ENCODE measurements at places on chromosomes 6 and 20.

DNA sequence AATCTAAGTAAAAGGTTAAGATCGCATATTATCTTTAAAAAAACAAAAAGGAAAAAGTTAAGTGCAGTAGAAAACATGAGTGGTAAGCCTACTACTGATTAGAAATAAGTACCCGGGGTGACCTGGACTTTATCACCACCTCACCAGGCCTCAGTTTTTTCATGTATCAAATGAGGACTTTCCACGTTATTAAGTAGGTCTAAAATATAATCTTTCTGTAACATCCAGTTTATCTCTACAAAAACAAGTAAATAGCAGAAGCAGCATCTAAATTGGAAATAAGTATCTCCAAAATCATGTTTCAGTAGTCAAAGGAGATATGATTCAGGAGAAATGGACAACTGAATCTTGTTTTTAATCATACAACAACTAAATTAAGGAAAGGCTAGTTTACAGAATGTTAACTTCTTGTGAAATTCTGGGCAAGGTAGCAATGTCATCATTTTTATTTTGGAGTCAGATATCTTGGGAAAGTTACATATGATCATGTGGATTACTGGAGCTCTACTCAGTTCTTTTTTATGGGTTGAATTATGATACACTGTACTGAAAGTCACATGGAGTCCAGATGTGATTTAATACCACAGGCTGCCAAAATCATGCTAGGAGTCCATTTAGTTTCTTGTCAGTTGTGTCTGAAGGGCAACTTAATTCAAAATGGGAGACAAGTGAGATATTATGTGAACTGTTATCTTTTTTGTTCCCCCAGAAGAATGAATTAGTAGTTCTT is 114.7 kb upstream of the PRL start:
- H3K27me3 ChIP-seq: no peaks in the 10 kb centered on the region
- no peak overlapping the region for H3K27ac ChIP-seq

- no peak for DNase-seq
- H3K27ac ChIP-seq: no peak overlapping the region
- H3K4me1 ChIP-seq: peaks cover 4% of the 10 kb centered on the region
Observed at GRCh38 chr6:139885909-139886308, 511.5 kb upstream of the CITED2 start.

DNA sequence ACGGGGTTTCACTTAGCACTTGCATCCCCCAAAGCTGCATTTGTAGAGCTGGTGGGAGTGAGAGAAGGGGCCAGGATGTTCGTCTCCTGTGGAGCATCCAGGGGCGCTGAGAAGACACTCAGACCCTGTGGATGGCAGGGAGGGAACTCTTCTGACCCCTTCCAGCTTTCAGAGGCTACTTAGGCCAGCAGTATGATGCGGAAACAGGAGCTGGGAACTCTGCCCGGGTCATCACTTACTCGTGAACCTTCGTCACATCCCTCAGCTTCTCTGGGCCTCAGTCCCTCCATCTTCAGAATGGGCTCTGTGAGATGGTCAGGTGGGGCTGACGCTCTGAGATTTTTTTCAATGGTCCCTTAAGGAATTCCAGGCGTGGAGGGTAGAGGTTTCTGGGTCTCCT is 228.5 kb downstream of the TAF4 start:
- no peak overlapping the region for H3K27ac ChIP-seq
- no peak overlapping the region for H3K4me3 ChIP-seq
- no peaks in the 10 kb centered on the region for H3K4me1 ChIP-seq
- no peak for DNase-seq
- H3K27me3 ChIP-seq: peaks cover 8% of the 10 kb centered on the region

- H3K27me3 ChIP-seq: no peaks in the 10 kb centered on the region
- peaks cover 55% of the 10 kb centered on the region for H3K4me1 ChIP-seq
- H3K4me3 ChIP-seq: no peak overlapping the region
- peak overlapping the region; percentile 4 for H3K27ac ChIP-seq
- peaks cover 80% of the 10 kb centered on the region for H3K36me3 ChIP-seq
Observed at GRCh38 chr6:43683708-43684455, 3.7 kb downstream of the MRPS18A start.

DNA sequence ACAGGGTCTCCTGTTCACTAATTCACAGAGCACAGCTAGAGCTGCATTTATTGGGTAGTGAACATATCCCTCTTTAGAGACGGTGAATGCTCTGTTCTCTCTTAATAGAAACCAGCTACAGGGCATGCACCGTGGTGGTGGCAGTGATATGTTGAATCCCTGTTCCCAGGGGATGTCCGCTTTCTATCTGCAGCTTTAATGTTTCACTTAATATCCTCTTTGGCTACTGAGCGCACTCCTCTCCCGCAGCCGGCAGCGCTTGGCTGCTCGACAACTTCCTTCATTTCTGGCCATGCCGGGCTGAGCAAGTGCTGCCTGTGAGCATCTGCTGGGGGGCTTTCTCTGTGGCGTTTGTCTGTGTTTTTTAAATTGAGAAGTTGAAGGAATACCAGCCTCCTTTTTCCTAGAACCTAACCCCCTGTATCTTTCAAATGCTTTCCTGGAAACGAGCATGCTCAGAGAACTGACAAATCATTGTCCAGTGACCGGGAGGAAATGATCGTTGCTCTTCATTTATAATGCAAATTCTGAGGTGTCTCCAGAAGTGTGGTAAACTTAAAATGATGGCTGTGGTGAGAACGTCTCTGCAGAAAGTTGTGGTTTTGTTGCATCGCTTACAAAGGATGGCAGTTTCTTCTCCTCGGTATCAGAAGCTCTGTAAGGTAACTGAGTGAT is 297.9 kb downstream of the UTRN start:
- peaks cover 19% of the 10 kb centered on the region for H3K36me3 ChIP-seq
- H3K27me3 ChIP-seq: no peaks in the 10 kb centered on the region
- peak overlapping the region; percentile 78 for H3K4me3 ChIP-seq
- H3K4me1 ChIP-seq: peaks cover 51% of the 10 kb centered on the region
- peak overlapping the region; percentile 92 for H3K27ac ChIP-seq

GRCh38 chr20:50725724-50726005 is 5.7 kb upstream of the PARD6B start:
- H3K27me3 ChIP-seq: no peaks in the 10 kb centered on the region
- no peaks in the 10 kb centered on the region for H3K36me3 ChIP-seq
- H3K27ac ChIP-seq: no peak overlapping the region
- no peak overlapping the region for H3K4me3 ChIP-seq

- no peak overlapping the region for H3K27ac ChIP-seq
- H3K27me3 ChIP-seq: no peaks in the 10 kb centered on the region
- no peaks in the 10 kb centered on the region for H3K4me1 ChIP-seq
- no peak overlapping the region for H3K4me3 ChIP-seq
- no peaks in the 10 kb centered on the region for H3K36me3 ChIP-seq
Observed at GRCh38 chr6:54710456-54710855, 136.1 kb upstream of the FAM83B start.

- H3K36me3 ChIP-seq: no peaks in the 10 kb centered on the region
- H3K4me3 ChIP-seq: no peak overlapping the region
- H3K27ac ChIP-seq: no peak overlapping the region
- no peaks in the 10 kb centered on the region for H3K27me3 ChIP-seq
- no peak for DNase-seq
- peaks cover 3% of the 10 kb centered on the region for H3K4me1 ChIP-seq
Observed at GRCh38 chr20:48839154-48839917, 11.5 kb upstream of the PREX1 start.

- peaks cover 55% of the 10 kb centered on the region for H3K27me3 ChIP-seq
- peaks cover 5% of the 10 kb centered on the region for H3K4me1 ChIP-seq
- H3K27ac ChIP-seq: no peak overlapping the region
- DNase-seq: no peak
Observed at GRCh38 chr6:163946437-163946836, 531.9 kb downstream of the QKI start.

- peaks cover 41% of the 10 kb centered on the region for H3K27me3 ChIP-seq
- H3K36me3 ChIP-seq: no peaks in the 10 kb centered on the region
- H3K4me1 ChIP-seq: no peaks in the 10 kb centered on the region
- no peak overlapping the region for H3K4me3 ChIP-seq
- no peak overlapping the region for H3K27ac ChIP-seq
- no peak for DNase-seq
Observed at GRCh38 chr20:49501917-49502316, 19.4 kb upstream of the KCNB1 start.

DNA sequence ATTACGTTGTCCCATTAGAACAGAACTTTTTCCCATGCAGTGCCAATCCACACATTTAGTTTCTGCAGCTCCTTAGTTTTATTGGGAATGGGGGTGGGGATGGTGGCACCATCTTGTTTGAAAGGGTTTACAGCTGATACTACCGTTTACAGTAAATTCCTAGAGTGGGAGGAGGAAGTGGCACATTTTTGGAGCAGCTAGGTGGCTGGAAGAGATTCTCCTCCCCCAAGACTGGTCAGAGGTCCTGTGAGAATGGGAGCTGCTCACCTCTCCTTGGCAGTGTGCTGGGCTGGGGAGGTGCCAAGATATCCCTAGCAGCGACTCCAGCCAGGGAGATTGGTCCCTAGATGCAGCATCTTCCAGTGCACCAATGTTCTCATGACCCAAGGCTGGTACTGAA is 12.4 kb upstream of the CCN6 start:
- H3K36me3 ChIP-seq: peaks cover 6% of the 10 kb centered on the region
- no peak for DNase-seq

DNA sequence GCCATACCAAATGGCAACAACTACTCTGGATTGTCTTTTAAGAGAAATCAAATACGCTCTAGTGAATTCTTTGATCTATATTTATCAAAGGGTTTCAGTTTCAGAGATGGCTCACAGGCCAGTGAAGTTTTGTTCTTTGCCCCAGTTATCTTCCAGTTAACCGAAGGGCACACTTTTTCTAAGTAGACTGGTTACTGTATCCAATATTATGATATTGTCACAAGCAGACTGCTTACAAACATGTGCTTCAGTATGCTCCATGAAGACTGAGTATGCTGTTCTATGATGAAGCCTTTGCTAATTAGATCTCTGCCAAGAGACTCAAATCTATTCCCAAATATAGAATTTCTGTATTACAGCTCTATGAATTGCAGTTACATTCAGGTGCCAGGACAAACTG is 181.1 kb downstream of the REV3L start:
- peak overlapping the region; percentile 1 for H3K27ac ChIP-seq
- H3K36me3 ChIP-seq: peaks cover 80% of the 10 kb centered on the region
- H3K4me3 ChIP-seq: no peak overlapping the region
- DNase-seq: no peak

DNA sequence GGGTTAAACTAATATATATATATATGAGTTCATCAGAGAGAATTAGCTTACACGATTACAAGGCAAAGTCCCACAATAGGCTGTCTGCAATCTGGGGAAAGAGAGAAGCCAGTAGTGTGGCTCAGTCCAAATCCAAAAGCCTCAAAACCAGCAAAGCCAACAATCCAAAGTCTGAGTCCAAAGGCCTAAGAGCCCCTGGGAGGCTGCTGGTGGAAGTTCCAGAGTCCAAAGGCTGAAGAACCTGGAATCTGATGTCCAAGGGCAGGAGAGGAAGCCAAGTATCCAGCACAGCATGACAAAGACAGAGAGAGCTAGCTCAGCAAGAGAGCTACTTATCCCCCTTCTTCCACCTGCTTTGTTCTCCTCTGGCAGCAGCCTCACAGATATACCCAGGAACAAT is 274.7 kb upstream of the ID4 start:
- no peak overlapping the region for H3K4me3 ChIP-seq
- no peak overlapping the region for H3K27ac ChIP-seq
- H3K4me1 ChIP-seq: no peaks in the 10 kb centered on the region
- H3K27me3 ChIP-seq: no peaks in the 10 kb centered on the region
